ENCODE measurements at places on chromosomes 5 and 9. TPM values are rescaled to one million over a fixed set of nuclear protein-coding genes. Genes with fewer than 3 reads are reported as not detected.

DNA sequence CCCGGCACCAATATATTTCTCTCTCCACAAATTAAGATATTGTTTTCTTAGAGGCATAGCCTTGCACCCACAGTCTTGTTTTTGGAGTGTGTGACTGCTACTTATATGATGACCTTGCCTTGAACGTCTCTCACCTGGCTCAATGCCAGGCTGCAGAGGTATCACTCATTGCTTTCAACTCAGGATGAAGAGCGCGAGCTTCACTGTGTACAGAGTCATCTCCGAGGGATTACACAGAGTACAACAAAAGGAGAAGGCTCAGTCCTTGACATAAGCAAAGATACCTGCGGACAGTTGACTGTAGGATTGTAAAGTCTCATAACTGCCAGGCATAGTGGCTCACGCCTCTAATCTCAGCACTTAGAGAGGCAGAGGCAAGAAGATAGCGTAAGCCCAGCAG lies 53.8 kb downstream of the CD180 start:
- no peak for DNase-seq
- H3K27me3 ChIP-seq = no peaks in the 10 kb centered on the region
- no peaks in the 10 kb centered on the region for H3K4me1 ChIP-seq
- peaks cover 9% of the 10 kb centered on the region for H3K36me3 ChIP-seq
- H3K4me3 ChIP-seq = no peak overlapping the region
- no peak overlapping the region for H3K27ac ChIP-seq

GRCh38 chr5:112554101-112554977 lies 135.3 kb upstream of the EPB41L4A start:
- H3K36me3 ChIP-seq = no peaks in the 10 kb centered on the region
- H3K27me3 ChIP-seq = no peaks in the 10 kb centered on the region
- H3K4me3 ChIP-seq = no peak overlapping the region
- no peak for DNase-seq
- no peaks in the 10 kb centered on the region for H3K4me1 ChIP-seq

- peak; percentile 68 for DNase-seq
- no peaks in the 10 kb centered on the region for H3K27me3 ChIP-seq
- H3K27ac ChIP-seq = no peak overlapping the region
- no peaks in the 10 kb centered on the region for H3K36me3 ChIP-seq
- no peaks in the 10 kb centered on the region for H3K4me1 ChIP-seq
These were observed 9.1 kb upstream of the DNAJC25 start for GRCh38 chr9:111621895-111622480.

- DNase-seq = peak; percentile 69
- H3K4me1 ChIP-seq = no peaks in the 10 kb centered on the region
- peaks cover 19% of the 10 kb centered on the region for H3K36me3 ChIP-seq
- peak overlapping the region; percentile 79 for H3K4me3 ChIP-seq
- no peak overlapping the region for H3K27ac ChIP-seq
These were observed 571 bp upstream of the MARCHF11 start for GRCh38 chr5:16179936-16180788.

- peaks cover 35% of the 10 kb centered on the region for H3K36me3 ChIP-seq
- H3K27me3 ChIP-seq = no peaks in the 10 kb centered on the region
- H3K4me1 ChIP-seq = peaks cover 4% of the 10 kb centered on the region
- peak; percentile 88 for DNase-seq
- peak overlapping the region; percentile 99 for H3K27ac ChIP-seq
These were observed 680 bp downstream of the GOLPH3 start for GRCh38 chr5:32173267-32174010.

- H3K4me1 ChIP-seq = peaks cover 12% of the 10 kb centered on the region
- no peak overlapping the region for H3K4me3 ChIP-seq
- no peaks in the 10 kb centered on the region for H3K27me3 ChIP-seq
- no peak overlapping the region for H3K27ac ChIP-seq
- no peak for DNase-seq
- H3K36me3 ChIP-seq = peaks cover 12% of the 10 kb centered on the region
These were observed 59.7 kb downstream of the ERBIN start for GRCh38 chr5:65986050-65986451.

- H3K27ac ChIP-seq = no peak overlapping the region
- H3K27me3 ChIP-seq = peaks cover 19% of the 10 kb centered on the region
- H3K4me1 ChIP-seq = peaks cover 3% of the 10 kb centered on the region
- no peak overlapping the region for H3K4me3 ChIP-seq
- peaks cover 18% of the 10 kb centered on the region for H3K36me3 ChIP-seq
- no peak for DNase-seq
These were observed 22.6 kb downstream of the SGTB start for GRCh38 chr5:65699338-65699737.

RASEF gene
- 1.4 TPM for total RNA-seq

GRCh38 chr9:19416143-19416542 lies 7.3 kb downstream of the ACER2 start:
- no peaks in the 10 kb centered on the region for H3K27me3 ChIP-seq
- DNase-seq = no peak
- no peaks in the 10 kb centered on the region for H3K36me3 ChIP-seq

DNA sequence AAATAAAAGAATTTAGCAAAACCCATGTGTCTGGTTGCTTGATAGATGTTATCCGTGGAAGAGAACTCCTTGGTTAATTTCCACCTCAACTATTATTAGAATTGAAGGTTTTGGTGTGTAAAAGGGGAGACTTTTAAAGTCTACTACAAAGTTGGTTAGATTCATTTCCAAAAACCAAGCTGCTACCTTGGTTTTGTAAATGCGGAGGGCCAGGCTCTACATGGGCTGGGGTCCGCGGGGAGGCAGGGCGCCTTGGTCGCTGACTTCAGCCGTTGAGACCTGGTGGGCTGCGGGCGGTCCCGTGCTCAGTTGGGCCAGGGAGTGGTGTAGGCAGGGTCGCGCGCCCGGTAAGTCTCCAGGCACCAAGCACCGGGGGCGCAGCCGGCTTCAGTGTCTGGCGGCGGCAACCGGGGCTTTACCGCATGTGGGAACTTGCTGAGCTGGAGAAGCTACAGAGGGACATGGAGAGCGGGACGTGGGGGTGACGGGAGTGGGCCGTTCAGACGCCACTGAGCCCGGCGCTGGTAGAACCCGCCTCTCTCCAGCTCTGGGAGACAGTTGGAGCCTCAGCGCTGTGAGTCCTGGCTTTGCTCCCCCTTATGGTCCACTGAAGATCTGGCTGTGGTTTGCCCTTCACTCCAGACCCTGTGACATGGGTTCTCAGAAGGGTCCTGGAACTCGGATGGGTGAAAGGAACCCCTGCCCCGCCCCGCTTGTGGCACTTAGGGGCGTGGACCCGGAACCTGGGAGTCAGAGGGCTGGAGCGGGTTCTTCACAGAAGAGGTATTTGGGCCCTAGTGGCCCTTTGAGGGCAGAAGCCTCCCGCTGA lies 11.8 kb downstream of the NR2F1 start:
- H3K27me3 ChIP-seq = peaks cover 100% of the 10 kb centered on the region
- no peaks in the 10 kb centered on the region for H3K36me3 ChIP-seq
- H3K4me1 ChIP-seq = peaks cover 13% of the 10 kb centered on the region
- DNase-seq = peak; percentile 78
- H3K4me3 ChIP-seq = peak overlapping the region; percentile 23
- peak overlapping the region; percentile 82 for H3K27ac ChIP-seq

SLC36A2 gene
- total RNA-seq = 0.45 TPM

- DNase-seq = no peak
- H3K4me3 ChIP-seq = no peak overlapping the region
- H3K27ac ChIP-seq = no peak overlapping the region
- H3K27me3 ChIP-seq = no peaks in the 10 kb centered on the region
These were observed 221.5 kb downstream of the PAX5 start for GRCh38 chr9:36812556-36812955.

DNA sequence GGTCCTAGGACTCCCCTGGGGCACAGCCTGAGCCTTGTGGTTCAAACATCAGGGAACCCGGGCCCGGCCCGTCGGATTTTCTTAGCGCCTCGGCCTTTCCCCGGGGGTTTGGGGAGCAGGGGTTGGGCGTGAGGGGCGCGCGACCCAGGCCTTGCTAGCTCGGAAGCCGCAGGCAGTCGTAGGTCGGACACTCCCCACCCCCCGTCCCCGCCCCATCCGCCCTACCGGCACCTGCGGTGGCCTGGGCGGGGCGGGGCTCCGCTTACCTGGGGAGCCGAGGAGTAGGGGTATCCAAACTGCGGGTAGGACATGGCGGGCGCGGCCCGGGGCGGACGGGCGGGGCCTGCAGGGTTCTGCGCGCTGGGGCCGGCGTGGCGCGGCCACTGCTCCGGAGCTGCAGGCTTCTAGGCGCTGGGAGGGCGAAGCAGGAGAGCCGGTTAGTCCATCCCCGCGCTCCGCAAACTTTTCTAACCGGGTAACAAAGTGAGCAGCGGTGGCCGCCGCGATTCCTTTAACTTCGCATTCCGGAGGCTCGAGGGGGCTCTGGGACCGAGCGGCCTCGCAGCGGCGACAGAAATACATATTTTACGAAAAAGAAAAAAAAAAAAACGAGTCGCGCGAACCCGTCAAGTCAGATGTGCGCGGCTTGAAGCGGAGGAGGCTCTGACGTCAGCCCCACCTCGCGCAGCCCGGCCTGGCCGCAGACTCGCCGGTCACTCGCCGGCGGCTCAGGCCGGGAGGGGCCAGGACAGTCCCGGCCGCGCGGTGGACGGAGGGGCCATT lies at the start of gene IRX4:
TSS of gene IRX4 (minus strand) at position 589 of the 783 bp plus-strand sequence. CDS start at position 311, 278 bp downstream.
- peak within 1 kb of the TSS; percentile 65 for H3K4me3 ChIP-seq
- H3K27ac ChIP-seq = no peak within 1 kb of the TSS
- H3K27me3 ChIP-seq = peaks cover 100% of the 10 kb centered on the region
- peaks cover 10% of the 10 kb centered on the region for H3K4me1 ChIP-seq
- no peaks in the 10 kb centered on the region for H3K36me3 ChIP-seq

- H3K36me3 ChIP-seq = no peaks in the 10 kb centered on the region
- no peak for DNase-seq
- H3K27ac ChIP-seq = no peak overlapping the region
- no peaks in the 10 kb centered on the region for H3K4me1 ChIP-seq
- no peaks in the 10 kb centered on the region for H3K27me3 ChIP-seq
- H3K4me3 ChIP-seq = no peak overlapping the region
These were observed 585.3 kb upstream of the GRAMD2B start for GRCh38 chr5:125837866-125838265.

- no peaks in the 10 kb centered on the region for H3K27me3 ChIP-seq
- no peak overlapping the region for H3K27ac ChIP-seq
- no peak overlapping the region for H3K4me3 ChIP-seq
- DNase-seq = no peak
- no peaks in the 10 kb centered on the region for H3K4me1 ChIP-seq
- H3K36me3 ChIP-seq = no peaks in the 10 kb centered on the region
These were observed 21.3 kb downstream of the PTGES start for GRCh38 chr9:129731477-129732085.

TEX48 gene
- total RNA-seq = not detected

DNA sequence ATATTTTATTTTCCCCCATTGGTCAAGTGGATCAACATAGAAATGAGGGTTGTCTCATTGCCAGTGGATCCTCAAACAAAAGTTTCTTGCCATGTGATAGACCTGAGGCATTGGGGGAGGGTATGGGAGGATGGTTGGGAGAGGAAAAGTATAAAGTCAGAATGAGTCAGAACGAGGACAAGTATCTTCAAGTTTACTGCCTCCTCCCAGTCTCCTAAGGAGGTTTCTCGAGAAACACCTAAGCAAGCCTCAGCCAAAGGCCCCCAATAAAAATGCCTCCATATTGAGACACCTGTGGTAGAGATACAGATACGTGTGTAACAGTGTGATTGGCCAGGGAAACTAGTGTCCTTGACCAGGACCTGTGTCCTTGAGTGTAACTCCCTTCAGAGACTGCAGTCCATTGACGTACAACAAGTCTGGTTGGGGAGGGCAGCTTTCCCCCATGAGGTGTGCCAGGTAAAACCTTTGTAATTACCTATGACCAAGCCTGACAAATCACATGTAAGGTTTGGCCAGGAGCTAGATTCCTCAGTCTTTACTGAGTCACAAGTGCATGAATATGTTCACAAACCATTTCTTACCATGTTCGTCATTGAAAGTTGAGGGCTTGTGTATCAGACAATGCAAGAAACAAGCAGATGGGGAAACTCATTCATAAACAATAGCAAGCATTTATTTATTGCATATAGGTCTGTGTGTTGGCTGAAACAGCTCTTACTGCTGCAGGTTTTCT lies 198.6 kb upstream of the SH3GL2 start:
- no peaks in the 10 kb centered on the region for H3K27me3 ChIP-seq
- DNase-seq = no peak
- H3K36me3 ChIP-seq = no peaks in the 10 kb centered on the region
- H3K4me3 ChIP-seq = no peak overlapping the region
- H3K27ac ChIP-seq = no peak overlapping the region
- H3K4me1 ChIP-seq = no peaks in the 10 kb centered on the region

GRCh38 chr5:144017631-144018030 lies 152.8 kb downstream of the YIPF5 start:
- H3K4me3 ChIP-seq = no peak overlapping the region
- H3K27ac ChIP-seq = no peak overlapping the region
- no peak for DNase-seq
- H3K36me3 ChIP-seq = no peaks in the 10 kb centered on the region
- H3K4me1 ChIP-seq = no peaks in the 10 kb centered on the region

DNA sequence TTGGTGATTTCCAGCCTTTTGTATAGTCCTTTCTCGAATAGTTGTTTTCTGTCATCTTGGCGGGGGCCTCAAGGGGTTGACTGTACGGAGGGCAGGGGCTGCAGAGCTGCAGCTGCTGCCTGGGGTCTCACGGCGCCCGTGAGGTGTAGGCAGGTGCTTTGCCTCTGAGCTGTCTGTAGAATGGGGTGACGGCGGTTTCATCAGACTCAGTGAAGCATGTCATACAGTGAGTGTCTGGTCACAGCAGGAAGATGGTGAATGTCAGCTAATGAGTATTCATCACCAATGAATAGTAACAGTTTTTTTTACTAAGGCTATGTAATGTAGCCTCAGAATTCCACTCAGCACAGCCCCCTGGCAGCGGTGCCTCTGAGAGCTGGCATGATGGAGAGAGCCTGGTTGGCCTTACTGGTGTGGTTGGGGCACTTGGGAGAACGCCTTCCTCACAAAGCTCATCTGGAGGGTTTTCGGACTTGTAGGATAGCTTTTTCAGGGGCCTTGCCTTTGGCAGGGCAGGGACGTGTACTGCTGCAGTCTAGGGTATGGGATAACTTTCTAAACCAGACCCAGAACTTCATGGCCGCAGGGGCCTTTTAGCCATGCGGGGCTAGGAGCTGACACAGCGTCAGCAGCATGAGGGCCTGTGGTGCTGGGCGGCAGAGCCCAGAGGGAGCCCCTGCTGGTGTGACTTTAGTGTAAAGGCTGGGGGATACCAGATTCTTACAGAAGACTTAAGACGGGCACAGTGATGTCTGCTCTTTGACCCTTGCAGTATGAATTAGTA lies 15.0 kb downstream of the TENT4A start:
- H3K4me3 ChIP-seq = no peak overlapping the region
- no peaks in the 10 kb centered on the region for H3K27me3 ChIP-seq
- H3K36me3 ChIP-seq = peaks cover 23% of the 10 kb centered on the region

GRCh38 chr9:89386206-89386605 lies 67.9 kb downstream of the SECISBP2 start:
- no peak overlapping the region for H3K4me3 ChIP-seq
- no peaks in the 10 kb centered on the region for H3K27me3 ChIP-seq
- DNase-seq = no peak

Measured in endodermal cell (in vitro differentiated cells).